ENCODE measurements at places on chromosomes 2 and 18. TPM values are rescaled to one million over a fixed set of nuclear protein-coding genes. Genes with fewer than 3 reads are reported as not detected.

GRCh38 chr2:7031547-7032245, 114.5 kb downstream of the RNF144A start:
- peak; percentile 68 for DNase-seq

Gene KCNJ13
- polyA plus RNA-seq = 0.12 TPM

DNA sequence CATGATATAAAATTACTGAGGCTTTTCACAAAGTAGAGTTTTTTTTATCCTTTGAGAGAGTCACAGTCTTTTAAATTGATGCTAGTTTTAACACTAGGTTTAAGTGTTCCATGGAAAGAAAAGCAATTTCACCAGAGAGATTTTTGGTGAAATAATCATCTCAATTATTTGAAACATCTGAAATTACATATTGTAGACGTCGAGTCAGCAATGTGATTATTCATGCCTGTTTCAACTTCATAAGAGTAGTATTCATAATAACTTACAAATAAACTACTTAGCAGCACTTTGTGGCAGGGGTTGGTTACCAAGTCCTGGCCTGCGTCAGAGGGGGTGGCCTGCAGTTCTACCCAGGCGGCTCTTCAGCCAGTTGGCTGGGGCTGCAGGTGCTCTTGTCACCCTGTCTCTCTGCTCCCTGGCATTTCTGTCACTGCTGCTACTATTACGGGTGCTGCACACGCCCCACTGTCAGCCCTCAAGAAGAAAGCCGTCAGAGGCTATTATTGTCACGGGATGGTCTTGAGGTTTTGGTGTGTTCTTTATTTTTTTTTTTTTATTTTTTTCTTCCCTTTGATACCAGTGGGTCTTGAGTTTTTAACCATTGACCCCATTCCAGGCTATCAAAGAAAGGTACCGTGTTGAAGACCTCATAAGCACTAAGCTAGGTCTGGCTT, 50.4 kb downstream of the MALT1 start:
- DNase-seq = no peak

Gene COL3A1
- 7,232 TPM for polyA plus RNA-seq

- DNase-seq = no peak
Measured at GRCh38 chr2:134648586-134648985, 70.2 kb downstream of the TMEM163 start.

Gene KIAA2012
- polyA plus RNA-seq = 0.20 TPM

Gene FAM237A
- not detected for polyA plus RNA-seq

Gene GALNT5
- polyA plus RNA-seq = 2.9 TPM

DNA sequence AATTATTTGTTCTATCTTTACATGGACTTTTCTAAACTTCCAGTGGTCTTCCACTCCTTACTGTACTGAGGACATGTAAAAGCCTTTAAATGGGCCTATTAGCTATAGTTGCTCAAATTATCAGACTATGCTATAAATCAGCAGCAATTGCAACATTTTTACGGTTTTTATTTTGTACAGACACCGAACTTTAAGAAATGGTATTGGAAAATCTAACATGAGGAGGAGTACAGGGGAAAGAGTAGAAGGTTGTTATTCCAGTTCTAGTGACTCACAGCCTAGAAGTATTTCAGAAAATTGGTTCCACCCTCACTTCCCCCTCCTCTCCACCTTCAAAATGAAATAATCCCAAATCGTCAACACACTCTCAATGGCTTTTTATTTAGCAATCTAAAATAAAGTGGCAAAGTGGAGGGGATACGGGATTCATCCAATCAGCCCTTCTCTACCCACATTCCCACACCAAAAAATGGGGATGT, 1.1 kb downstream of the NCKAP1 start:
- DNase-seq = no peak

DNA sequence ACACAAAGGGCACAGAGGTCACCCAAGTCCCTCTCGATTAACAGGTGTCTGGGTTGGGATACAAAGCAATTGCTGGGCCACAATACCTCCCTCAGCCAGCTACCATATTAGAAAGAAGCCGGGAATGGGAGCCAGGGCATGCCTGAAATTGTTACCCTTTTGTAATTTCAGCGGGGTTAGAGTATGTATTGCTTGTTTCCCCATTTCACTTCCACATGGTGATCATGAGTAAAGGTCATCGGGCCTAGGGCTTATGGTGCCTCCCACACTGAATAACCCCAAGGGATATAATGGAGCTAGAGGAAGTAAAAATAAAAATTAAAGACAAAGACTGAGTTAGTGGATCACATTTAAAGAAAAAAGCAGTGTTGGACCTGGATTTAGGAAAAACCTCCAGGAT, 437.2 kb upstream of the KLHL29 start:
- DNase-seq = no peak

GRCh38 chr2:12861344-12861930, 144.7 kb downstream of the TRIB2 start:
- DNase-seq = no peak

DNA sequence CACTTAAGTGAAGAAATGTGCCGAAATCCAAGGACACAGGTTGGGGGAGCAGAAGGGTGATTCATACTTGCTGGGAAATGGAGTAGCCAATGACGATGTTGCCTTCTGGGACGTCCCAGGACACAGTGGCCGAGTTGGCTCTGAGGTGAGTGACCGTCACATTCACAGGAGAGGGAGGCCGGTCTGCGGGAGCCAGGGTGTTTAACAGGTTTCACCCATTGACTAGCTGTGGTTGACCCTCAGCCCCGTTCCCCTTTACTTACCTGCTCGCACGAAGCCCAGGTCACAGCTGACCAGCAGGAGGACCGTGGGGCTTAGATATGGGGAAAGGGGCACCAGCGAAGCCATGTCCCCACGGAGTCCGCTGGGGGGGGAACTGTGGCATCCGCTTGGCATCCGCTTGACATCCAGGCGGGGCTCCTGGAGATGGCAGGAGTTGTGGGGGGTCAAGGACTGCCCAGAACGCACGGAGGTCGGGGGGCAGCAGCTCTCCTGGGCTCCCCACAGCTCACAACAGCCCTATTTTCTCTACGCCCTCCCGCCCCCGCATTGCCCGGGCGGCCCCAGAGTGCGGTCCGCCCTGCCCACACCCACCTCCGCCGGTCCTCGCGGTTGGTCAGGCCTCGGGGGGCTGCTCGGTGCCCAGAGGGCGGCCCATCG, 586 bp downstream of the FNDC4 start:
- no peak for DNase-seq

Gene RBMS1
- polyA plus RNA-seq = 84.2 TPM

Gene LIMS4
- 5.2 TPM for polyA plus RNA-seq

Gene PLGLB2
- 1.4 TPM for polyA plus RNA-seq

DNA sequence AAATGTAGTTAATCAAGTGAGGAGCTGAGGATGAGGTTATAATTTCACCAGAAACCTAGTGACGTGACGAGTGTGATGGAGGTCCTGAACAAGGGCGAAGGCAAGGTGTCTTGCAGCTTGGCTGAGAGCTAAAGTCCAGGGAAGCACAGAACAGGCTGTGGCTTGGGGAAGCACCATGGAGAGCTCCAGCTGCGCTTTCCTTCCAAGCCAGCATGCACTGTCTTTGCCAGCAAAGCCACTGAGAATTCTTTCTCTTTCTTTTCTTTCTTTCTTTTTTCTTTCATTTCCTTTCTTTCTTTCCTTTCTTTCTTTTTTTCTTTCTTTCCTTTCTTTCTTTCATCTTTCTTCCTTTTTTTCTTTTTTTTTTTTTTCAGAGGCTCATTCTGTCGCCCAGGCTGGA, 239.3 kb downstream of the FBXO15 start:
- peak; percentile 24 for DNase-seq

DNA sequence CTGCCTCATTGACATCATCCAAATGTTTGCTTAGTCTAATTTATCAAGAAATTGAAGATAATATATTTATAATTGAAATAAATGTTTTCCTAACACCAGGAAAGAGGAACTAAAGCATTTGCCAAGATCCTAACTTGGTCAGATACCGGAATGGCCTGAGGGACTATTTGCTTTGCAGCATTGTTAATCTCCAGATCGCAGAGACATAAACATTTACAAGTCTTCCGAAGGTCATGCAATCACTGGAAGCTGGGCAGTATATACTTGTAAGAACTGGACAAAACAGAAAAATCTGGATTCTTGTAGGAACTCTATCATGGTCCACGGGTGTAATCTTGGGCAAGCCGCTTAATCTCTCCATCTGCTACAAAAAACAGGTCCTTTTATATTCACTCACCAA, 42.2 kb downstream of the CYBRD1 start:
- no peak for DNase-seq

Gene RAMP1
- 48.4 TPM for polyA plus RNA-seq

DNA sequence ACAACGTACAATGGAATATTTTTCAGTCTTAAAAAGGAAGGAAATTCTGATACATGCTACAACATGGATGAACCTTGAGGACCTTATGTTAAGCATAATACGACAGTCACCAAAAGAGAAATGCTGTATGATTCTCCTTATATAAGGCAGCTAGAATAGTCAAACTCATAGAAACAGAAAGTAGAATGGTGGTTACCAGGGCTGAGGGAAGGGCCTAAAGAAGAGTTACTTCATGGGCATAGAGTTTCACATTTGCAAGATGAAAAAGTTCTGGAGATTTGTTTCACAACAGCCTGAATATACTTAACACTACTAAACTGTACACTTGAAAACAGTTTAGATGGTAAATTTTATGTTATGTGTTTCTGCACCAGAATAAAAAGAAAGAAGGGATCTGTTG, 113.3 kb downstream of the GALNT1 start:
- DNase-seq = no peak

Gene ARHGEF4
- polyA plus RNA-seq = 7.2 TPM

- DNase-seq = no peak
Measured at GRCh38 chr18:62554061-62554815, 31.4 kb downstream of the ZCCHC2 start.

DNA sequence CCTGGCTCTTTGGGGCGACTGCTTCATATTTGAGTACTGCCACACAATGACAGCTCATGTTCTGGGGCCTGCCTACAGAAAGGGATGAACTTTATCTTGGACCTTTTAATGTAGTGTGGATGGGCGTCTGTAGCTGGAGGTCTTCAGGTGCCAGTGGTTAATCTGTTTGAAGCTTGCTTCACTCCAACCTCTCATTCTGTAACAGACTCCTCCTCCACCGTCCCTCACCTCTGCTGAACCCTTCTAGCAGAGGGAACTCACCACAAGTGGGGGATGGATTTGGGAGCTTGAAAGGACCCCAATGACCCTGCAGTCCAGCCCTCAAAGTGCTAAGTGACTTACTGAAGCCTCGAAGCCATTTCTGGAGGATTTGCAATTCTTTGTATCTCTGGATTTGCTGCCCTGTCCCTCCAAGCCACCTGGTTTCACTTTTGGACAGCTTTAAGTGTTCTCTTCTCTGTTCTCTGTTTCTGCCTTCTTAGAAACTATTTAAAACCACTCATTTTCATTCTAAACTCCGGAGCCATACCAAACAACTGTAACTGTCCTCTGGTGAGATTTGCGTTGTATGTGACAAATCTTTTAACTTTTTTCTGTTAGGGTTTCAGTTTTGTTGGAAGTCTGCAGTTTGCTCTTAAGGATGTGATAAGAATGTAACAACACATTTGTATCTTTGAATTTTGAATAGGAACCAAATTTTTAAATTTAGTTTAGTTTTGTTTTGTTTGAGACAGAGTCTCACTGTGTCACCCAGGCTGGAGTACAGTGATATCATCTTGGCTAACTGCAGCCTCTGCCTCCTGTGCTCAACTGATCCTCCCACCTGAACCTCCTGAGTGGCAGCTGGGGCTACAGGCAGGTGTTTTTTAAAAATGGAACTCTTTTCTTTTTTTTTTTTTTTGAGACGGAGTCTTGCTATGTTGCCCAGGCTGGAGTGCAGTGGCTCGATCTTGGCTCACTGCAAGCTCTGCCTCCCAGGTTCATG, 37.0 kb upstream of the CASP8 start:
- DNase-seq = no peak

Gene MSTN
- polyA plus RNA-seq = 41.3 TPM

GRCh38 chr2:51595836-51596235, 563.9 kb upstream of the NRXN1 start:
- peak; percentile 34 for DNase-seq

Gene PFN4
- polyA plus RNA-seq = 1.3 TPM

- no peak for DNase-seq
Measured at GRCh38 chr2:213161759-213162515, 10.5 kb upstream of the IKZF2 start.

DNA sequence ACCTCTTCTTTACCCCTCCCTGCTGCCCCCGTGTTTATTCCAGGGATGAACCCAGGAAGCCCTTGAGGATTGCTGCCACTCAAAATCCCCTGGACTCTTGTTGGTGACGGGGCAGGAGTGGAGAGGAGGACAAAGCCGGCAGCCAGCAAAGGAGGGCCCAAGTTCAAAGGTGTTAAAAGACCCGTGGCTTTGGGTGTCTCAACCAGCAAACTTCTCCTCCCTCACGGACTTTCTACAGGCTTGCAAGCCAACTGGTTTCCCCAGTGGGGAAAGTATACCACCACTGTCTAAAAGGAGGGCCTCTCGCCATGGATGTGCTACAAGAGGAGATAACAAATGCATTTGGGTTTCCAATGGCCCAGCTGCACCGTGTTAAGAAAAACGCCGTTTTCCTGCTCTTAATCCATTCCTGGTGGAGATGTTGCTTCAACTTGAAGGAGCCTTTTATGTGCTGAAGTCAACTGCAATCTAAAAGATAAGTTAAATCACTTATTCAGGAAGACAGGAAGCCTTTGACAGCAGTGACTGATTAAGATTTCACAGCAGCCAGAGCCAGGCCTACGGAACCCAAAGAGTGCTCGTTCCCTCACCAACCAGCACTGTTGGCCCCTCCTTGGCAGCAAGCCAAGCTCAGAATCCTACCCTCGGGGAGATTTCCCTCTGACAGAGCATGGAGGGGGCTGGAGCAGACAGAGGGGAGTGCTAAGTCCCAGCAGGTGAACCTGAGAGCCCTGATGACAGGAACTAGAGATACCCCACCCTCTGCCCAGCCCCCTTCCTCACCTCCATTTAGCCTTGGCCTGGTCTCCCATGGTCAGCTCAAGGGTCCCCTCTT, 57.8 kb downstream of the ZBTB7C start:
- DNase-seq = no peak

- DNase-seq = peak; percentile 79
Measured at GRCh38 chr2:148645539-148646230, 1.1 kb downstream of the EPC2 start.

Gene TSPYL6
- not detected for polyA plus RNA-seq

- DNase-seq = no peak
Measured at GRCh38 chr2:241736111-241736510, 1.7 kb downstream of the D2HGDH start.

Gene GTF2A1L
- 0.63 TPM for polyA plus RNA-seq

DNA sequence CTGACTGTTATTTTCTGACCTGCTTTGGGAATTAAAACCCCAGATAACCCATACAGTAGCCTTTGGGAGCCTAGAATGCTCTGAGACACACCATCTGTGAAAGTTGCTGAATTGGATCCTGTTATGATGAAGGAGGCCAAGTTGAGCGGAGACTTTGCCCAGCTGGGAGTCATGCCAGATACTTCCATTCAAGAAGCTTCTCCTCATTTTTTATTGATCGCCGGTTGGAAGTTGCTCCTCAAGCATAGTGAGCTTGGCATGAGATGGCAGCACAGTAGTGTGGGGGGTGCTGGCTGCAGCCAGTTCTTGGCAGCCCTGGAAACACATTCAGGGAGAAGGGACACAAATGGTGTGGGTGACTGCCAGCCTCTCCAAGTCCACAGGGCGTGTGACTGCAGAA, 270.7 kb upstream of the NRP2 start:
- peak; percentile 25 for DNase-seq

All from muscle of back (tissue), 13 donors.